ENCODE measurements at places on chromosomes 6 and 20. TPM values are rescaled to one million over a fixed set of nuclear protein-coding genes. Genes with fewer than 3 reads are reported as not detected.

The ELOVL4 gene
- 2.3 TPM for total RNA-seq

The EPPIN gene
- not detected for total RNA-seq

The SLC52A3 gene
- total RNA-seq = not detected

The CUL9 gene
- 24.0 TPM for total RNA-seq

The VGLL2 gene
- not detected for total RNA-seq

The EDN3 gene
- not detected for total RNA-seq

The SLC2A10 gene
- total RNA-seq = 13.3 TPM

The MYH7B gene
- not detected for total RNA-seq

The PCSK2 gene
- total RNA-seq = not detected

The SLPI gene
- not detected for total RNA-seq

The HLA-DPB1 gene
- total RNA-seq = 23.1 TPM

The ABHD16B gene
- not detected for total RNA-seq

The SH3BGRL2 gene
- 24.4 TPM for total RNA-seq

All from epithelial cell of umbilical artery (primary cell).